ENCODE measurements at places on chromosomes 1 and 21. TPM values are rescaled to one million over a fixed set of nuclear protein-coding genes. Genes with fewer than 3 reads are reported as not detected.

DNA sequence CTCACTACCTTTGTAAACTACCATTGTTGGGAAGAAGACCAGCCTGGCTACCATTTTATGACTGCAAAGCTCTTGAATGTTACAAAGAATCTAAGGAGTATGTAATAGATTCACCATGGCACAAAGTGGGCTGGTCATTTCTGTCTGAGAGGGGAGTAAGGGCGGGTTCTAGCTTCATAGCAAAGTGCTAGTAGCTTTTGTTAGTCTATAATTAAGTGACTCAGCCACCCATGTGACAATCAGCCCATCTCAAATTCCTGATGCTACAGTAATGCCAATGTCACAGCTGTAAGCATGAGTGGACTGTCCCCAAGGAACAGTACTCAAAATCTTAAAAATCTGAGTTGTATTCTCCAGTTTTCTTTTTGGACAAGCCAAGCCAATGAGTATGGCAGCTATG, 15.4 kb upstream of the OTUD3 start:
- no peak for DNase-seq

Gene TRNP1
- total RNA-seq = 24.6 TPM

Gene KIAA0040
- 83.4 TPM for total RNA-seq

DNA sequence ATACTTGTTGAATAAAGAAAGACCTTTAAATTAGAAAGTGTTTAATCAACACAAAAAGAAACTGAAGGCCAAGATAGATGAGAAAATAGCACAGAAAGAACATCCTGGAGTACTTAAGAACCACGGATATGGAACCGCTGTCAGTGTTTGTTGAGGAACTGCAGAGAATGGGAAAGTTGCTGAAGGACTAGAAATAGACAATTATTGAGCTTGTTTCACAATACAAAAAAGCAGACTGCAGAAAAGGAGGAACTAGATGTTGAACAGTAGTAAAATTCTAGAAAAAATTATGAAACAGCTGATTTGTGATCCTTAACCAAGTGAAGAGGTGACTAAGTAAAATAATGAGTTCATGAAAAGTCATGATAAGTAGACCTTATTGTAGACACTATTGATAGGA, 29.7 kb downstream of the MYSM1 start:
- DNase-seq = no peak

GRCh38 chr1:46053734-46054133, 78.7 kb downstream of the PIK3R3 start:
- DNase-seq = no peak

GRCh38 chr1:204258213-204259115, 44.7 kb upstream of the GOLT1A start:
- DNase-seq = no peak

Gene ANGPTL3
- total RNA-seq = not detected

DNA sequence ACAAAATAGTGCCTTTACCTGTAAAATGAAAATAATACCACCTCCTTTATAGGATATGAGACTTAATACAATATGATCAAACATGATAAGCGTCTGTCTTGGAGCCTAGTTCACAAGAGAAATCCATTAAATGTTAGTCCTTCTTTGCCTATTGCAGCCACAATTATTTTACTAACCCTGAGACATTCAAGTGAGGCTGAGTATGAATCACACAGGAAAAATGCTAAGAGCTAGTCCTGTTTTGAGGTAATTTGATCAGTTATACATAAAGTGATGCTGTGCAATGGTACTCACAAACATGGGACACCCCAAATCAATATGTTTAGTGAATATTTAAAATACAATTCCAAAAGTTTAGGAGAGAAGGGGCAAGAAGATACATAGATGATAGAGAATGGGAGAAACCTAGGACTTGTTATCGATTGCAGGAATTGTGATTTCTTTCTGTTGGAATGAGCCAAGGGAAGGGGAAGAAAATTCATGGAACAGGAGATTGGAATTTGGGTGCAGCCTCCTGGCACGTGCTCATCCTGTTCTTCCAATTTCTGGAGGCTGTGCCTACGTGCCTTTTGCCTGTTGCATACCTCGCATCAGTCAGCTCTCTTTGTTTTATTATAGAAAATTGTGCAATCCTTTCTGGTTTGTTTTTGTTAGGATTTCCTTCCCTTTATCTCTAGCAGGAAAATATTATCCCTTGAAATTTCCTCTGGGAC, 39.9 kb upstream of the BACH1 start:
- no peak for DNase-seq

DNA sequence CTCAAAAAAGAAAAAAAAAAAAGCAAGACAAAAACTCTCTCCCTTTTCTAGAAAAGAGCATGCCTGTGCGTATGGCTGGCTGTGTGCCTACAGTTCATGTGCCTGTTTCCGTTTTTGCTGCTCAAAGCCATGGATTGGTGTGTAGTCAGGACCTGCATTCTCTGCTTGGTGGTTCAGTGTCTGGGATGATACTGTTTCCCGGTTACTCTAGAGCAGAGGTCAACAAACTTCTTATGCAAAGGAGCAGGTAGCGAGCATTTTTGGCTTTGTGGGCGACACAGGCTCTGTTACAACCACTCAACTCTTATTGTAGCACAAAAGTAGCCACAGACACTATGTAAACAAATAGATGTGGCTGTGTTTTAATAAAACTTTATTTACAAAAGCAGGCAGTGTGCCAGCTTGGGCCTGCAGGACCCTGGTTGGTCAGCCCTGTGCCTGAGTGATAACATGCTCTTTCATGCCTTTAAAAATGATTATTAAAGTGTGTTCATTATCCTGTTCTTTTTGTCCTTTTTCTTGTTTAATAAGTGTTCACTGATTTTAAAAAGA, 524.2 kb downstream of the KIF26B start:
- DNase-seq = no peak

Gene CLEC20A
- not detected for total RNA-seq

Gene NFASC
- total RNA-seq = 11.2 TPM

DNA sequence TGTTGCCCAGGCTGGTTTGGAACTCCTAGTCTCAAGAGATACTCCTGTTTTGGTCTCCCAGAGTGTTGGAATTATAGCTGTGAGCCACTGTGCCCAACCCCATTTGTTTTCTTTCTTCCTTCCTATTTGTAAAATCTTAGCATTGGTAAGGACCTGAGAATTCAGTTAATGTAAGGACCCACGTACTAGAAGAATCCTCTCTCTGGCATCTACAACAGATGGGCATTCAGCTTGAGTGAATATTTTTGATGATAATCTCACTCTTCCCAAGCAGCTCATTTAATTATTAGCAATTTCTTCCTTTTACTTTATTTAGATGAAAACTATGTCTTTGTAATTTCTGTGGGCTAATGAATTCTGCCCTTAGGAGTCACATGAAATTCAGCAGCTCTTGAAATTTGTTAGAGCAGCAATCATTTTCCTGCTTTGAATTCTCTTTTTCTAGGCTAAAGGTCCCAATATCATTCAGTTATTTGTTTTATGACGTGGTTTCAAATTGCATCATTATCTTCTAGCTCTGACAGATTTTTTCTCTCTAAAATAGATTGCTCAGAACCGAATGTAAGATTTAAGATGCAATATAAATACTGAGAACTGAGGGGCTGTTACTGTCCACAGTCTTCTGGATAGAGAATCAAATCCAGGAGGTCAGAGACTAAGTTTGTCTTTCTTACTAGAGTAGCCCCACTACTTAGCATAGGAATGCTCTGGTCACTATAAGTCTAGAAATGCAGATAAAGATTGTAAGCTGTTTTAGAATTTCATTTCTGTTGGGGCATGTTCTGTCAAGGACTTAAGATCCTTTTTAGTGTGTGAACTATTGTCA, 59.4 kb downstream of the EPB41 start:
- no peak for DNase-seq
